ENCODE measurements at places on chromosomes 5 and 9.

GRCh38 chr5:163917747-163918146 is 412.3 kb downstream of the MAT2B start:
- no peak for DNase-seq

DNA sequence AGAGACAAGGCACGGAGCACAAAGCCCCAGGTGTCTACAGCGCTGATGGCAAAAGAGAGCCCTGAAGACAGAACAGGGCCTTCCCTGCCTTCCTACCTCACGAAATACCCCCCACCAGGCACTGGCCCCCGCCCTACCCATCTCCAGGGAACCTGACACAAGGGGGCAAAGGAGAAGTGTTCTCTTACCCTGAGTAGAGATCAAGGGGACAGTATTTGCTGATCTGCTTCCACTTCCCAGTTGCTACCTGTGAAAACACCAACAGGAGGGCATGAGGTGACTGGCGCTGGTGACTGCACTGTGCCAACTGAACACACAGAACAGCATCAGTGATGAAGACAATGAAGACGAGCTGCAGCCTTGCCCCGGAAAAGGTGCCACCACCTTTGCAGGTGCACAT is 27.4 kb downstream of the IPPK start:
- DNase-seq = no peak

- no peak for DNase-seq
These were observed 217.3 kb upstream of the KLF4 start for GRCh38 chr9:107706701-107707427.

DNA sequence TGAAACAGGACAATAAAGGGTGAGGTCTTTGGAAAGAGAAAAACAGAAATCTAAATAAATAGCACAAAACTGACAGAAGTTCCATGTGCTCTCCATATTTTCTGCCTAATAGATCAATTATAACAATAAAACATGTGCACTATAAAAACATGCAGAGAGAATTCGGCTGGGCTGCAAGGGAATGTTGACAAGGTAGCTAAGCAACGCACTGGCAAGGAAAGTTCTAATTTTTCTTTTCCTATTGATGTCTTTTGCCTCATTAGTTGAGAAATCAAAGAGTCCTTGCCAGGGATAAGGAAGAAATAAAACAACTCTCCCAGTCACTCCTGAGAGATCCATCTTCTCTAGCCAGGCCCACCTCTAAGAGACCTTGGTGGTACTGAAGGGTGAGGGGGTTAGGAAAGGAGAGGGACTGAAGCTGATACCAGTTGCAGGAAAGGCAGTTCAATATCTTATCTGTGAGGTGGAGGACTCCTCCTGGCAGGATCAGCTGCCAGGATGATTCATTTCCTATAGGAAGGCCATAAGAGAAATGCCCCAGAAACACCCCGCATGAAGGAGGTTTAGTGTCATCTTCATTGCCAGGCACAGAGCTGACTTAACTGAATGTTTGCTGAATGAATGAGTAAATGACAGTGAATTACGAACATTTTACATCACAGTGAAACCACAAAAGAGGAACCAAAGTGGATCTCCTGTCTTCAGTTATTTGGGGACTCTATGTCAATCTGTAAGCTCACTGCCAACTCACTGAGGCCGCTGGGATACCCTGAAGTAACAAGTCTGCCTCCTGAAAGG is 63.7 kb upstream of the IFNK start:
- DNase-seq = no peak

DNA sequence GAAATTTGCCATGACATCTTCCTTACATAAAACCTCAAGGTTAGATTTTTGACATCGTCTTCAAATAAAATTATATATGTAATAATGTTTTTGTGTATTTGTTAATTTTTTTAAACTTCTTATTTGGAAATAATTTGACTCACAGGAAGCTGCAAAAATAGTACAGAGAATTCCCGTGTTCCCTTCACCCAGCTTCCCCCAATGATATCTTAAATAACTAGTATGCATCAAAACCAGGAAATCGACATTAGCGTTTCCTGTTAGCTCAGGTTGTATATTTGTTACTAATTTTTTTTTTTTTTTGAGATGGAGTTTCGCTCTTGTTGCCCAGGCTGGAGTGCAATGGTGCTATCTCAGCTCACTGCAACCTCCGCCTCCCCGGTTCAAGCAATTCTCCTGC is 86.3 kb upstream of the SPRY4 start:
- DNase-seq = no peak

- DNase-seq = no peak
These were observed 344.8 kb downstream of the ZNF608 start for GRCh38 chr5:124401476-124402143.

DNA sequence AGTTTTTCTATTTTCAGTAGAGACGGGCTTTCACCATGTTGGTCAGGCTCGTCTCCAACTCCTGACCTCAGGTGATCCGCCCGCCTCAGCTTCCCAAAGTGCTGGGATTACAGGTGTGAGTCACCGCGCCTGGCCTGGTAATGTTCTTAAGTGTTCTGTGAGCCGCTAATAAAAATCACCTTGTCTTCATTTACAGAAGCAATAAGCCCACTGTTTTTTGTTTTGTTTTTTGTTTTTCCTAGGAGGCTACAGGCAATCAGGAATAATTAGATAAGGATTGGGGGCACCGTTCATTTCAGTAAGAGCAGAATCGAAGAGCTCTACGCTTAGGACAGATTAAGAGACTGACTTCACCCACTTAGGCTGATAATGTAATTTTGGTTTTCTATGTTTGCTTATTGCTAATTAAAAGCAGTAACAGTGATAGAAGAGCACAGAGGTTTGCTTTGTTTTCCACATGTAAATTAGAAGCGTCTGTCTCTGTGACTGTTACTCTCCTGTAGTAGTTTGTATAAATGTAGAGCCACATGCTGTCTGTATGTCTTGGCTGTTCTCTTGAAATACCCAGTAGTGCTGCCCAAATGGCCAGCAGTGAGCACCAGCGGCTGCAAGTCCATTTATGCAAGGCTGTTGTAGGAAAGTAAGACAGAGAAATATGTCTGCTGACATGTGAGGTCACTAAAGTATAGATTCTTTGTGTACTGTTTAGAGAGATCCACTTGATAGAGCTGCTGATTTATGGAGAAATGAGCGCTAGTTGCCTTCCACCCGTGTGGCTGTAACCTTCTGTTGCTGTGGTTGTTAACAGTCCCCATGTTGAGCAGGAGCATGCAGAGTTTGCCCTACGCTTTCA is 30.5 kb downstream of the TRIO start:
- DNase-seq = no peak

- DNase-seq = no peak
These were observed 30.0 kb downstream of the INSYN2B start for GRCh38 chr5:169950333-169950732.

DNA sequence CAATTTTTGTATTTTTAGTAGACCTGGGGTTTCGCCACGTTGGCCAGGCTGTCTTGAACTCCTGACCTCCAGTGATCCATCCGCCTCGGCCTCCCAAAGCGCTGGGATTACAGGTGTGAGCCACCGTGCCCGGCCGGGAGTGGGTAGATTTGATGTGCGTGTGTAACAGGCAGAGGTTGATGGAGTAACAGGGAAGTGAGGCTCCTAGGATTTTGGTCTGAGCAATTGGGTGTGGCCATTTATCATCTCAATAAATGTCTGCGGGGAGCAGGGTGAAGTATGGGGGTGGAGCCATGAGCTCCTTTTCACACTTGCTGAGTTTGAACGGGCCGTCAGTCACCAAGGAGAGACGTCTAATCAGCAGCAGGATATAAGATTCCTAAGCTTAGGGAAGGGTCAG is 1.2 kb upstream of the REXO4 start:
- DNase-seq = no peak

DNA sequence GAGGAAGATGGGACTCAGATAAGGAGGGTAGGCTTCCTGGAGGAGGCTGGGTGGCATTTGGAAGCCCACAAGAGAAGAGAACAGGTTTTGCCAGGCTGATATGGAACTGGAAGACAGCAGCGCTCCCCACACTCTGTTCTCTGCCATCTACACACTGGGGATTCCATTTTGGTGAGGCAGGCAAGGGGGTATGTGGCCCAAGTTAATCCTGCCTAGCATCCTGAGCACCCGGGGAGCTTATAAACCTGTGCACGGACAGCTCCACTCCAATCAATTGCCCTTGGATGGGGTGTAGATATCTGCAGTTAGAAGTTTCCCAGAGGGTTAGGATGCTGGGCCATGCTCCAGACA is 158.8 kb downstream of the MACROH2A1 start:
- no peak for DNase-seq

GRCh38 chr9:125380406-125380805 is 118.8 kb downstream of the GAPVD1 start:
- DNase-seq = no peak

- DNase-seq = no peak
These were observed 49.8 kb upstream of the OLFM1 start for GRCh38 chr9:135037521-135038250.

DNA sequence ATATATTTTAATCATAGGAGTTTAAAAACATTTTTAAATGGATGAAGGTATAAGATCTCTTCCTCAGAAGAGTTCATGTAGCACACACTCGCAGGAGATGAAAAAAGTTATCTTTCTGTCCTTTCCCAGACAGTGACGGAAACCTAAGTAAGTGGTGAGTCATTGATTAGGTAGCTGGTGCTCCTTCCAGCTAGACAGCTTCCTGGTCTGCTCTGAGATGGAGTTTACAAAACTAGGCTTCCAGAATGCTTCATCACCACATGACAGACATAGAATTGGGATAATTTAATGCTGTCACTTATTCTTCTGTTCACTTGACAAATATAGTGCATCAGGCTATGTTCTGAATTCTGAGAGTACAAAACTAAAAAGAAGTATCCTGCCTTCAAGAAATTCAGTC is 2393.0 kb upstream of the C9orf72 start:
- DNase-seq = no peak

- no peak for DNase-seq
These were observed 47.4 kb downstream of the ANKRD33B start for GRCh38 chr5:10611290-10611689.

DNA sequence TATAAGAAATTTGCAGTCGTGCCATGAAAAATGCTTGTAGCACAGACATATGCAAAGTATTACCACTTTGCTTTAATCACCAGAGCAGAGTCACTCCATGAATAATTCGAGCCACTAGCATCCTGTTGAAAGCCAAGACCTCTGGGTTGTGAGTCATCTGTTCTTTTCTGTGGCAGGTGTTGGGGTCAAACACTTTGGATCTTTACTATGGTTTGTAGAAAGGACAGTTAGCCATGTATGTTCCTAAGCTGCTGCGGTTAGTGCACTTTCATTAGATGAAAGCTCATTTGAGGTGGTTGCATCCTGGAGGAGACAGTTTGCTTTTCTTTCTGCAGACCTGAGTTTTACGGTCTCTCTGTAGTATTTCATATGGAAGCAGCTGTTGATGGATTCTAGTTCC is 223.7 kb downstream of the DMRT2 start:
- DNase-seq = no peak

DNA sequence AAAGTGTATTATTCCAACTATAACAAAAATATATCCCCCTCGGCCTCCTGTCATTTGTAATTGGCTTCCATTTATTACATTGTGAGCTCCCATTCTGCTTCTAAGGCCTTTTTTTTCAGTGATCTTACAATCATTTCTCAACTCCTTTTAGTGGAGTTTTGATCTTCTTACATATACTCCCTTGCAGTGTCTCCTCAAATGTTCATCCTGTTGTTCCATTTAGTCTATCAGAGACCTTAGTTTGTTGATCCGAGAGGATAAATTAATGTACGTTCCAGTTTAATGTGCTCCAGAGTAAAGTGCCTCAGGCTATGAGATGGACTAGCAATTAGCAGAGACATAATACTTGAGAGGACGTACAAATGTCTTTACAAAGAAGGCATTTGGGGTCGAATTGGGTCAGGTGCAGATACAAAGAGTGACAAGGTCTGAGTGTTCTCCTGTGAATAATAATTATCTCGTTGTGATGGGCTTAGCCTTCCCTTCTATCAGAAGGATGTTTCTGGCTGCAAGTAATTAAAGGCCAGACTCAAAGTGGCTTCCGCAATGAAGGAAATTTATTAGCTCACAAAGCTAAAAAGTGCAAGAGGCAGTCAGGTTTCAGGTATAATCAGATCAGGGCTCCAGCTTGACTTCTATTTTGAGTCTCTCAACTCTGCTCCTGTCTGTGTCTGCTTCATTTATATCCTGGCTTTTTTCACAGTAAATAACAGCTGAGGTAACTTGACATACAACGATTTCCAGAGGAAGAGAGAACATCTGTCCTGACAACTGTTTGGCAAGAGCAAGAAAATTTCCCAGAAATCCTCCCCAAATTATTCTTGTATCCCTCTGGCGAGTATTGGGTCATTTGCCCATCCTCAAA is 30.1 kb downstream of the ARRDC3 start:
- DNase-seq = no peak

DNA sequence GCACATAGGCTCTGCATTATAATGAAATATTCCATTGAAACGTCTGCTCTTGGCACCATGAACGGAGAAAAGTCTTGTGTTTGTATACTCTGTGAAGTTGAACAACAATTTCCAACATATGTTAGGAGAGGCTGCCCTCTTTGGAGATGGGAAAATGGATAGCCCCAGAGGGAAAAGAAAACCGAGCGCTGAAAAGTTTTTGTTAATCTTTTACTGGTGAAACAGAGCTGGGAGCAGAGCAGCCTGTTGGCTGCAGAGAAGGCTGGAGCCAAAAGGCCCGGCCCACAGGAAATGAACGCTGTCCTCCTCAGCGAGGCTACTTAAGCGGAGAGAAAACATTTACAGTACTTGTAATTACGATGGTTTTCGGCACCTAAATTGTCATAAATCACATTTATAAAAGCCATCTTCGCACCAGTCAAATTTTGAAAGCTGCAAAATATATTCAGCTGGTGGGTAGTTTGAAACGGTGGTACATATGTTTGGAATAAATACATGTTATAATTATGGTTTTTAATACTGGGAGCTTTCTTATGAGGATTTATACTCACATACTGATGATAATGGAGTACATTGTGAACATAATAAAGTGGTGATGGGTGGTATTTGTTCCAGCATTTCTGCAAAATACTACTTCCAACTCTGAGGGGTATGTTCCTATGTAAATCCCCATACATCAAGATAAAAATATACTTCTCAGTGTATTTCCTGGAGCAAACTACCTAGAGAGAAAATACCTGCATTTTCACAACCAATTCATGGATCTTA is 129.6 kb upstream of the CNTLN start:
- no peak for DNase-seq

DNA sequence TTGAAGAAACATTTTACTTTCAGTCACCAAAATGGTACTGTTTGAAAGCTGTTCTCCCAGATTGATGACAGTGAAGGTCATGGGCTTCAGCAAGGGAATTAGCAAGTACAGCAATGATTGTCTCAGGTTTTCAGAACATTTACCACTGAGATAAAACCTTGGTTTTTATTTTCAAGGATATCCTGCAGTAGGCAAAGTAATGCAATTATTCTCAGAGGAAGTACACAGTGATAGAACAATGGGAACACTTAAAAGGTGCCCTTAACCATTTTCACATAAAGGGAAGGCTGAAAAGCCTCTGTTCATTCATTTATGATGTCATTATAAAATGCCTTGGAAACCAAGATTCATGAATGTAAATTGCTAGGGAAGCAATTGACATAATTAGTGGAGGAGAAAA is 471.8 kb upstream of the ACO1 start:
- no peak for DNase-seq

- no peak for DNase-seq
These were observed 114.7 kb downstream of the GIN1 start for GRCh38 chr5:103005276-103005675.

- no peak for DNase-seq
These were observed 1.5 kb downstream of the CERT1 start for GRCh38 chr5:75509956-75510355.

- no peak for DNase-seq
These were observed 166.1 kb downstream of the MARCHF11 start for GRCh38 chr5:16013334-16014065.

GRCh38 chr5:170752257-170753215 is 31.0 kb upstream of the GABRP start:
- DNase-seq = no peak

GRCh38 chr9:110399983-110400382 is 62.3 kb upstream of the TXNDC8 start:
- DNase-seq = no peak
